ENCODE measurements at places on chromosomes 7 and 10. TPM values are rescaled to one million over a fixed set of nuclear protein-coding genes. Genes with fewer than 3 reads are reported as not detected.

Gene ACSL5
- not detected for total RNA-seq

Gene CARD11
- 29.8 TPM for total RNA-seq

Gene RADIL
- 5.4 TPM for total RNA-seq

Gene ACHE
- 4.8 TPM for total RNA-seq

Gene TAS2R4
- total RNA-seq, result 1.3 TPM

Gene ADRA2A
- total RNA-seq, result 7.3 TPM

Gene GPAM
- total RNA-seq, result 18.5 TPM

Gene ANKRD30A
- total RNA-seq, result not detected

Gene ZNF365
- total RNA-seq, result 0.42 TPM

Gene POU6F2
- 2.0 TPM for total RNA-seq

Gene RBM20
- 0.29 TPM for total RNA-seq

Gene AASS
- 394 TPM for total RNA-seq

DNA sequence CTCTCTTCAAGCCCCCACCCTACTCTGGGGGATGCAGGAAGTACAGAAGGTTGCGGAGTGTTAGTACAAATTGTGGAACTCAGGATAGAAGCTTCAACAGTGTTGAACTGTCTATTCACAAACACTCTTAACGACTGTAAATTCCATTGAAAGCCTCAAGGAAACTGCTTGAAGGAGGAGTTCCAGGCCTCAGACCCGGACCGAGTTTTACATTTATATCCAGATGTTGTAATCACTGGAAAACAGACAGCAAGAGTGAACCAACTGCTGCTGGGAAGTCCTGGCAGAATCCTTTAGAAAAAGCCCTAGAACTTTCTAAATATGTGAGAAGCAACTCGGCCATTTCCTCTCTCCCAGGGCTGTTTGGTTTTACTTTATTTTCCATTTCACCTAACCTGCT, 84.1 kb upstream of the LRRC18 start:
- DNase-seq, result no peak

DNA sequence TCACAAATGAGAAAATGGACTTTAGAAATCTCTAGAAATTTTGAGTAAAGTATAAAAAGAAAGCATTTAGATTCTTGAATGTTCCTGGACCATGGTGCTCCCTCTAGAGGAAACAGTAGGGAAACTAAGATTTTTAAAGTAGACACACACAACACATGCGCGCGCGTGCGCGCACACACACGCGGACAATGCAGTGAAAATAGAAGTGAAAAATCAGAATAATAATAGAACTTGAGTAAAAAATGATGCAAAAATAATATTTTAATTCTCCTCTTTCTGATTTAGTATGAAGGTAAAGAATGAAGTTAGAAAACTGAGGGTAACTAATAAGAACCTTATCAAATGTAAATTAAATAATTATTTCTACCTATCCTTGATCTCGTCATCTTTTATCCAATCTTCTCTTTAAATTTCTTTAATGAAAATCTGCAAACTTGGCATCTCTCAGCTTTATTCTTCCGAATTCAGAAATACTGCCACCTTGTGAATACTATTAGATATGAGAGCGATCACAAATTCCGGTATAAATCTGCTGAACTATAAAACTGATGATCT, 117.0 kb upstream of the AMPH start:
- DNase-seq, result no peak

GRCh38 chr7:105878746-105879605, 2.6 kb upstream of the ATXN7L1 start:
- no peak for DNase-seq

GRCh38 chr7:27151931-27152815, at the start of gene HOXA3:
TSS of gene HOXA3 (minus strand) at chr7:27152583. CDS start at chr7:27110640, 41,943 bp downstream.
- DNase-seq, result peak; percentile 63

DNA sequence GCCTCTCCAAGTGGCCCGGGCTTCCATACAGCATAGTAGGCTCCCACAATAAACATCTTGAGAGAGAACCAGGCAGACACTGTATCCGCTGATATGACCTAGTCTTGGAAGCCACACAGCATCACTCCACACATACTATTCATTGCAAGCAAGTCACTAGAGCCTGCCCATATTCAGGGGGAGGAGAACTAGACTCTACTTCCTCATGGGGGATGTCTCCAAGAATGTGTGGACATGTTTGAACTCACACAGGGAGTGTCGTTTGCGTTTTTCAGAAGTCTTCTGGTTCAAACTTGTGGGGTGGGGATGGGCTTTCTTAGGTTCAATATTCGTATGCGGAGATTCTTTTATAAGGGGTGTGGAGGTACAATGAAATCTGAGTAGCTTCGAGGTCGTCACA, 232.6 kb upstream of the HABP2 start:
- DNase-seq, result no peak

DNA sequence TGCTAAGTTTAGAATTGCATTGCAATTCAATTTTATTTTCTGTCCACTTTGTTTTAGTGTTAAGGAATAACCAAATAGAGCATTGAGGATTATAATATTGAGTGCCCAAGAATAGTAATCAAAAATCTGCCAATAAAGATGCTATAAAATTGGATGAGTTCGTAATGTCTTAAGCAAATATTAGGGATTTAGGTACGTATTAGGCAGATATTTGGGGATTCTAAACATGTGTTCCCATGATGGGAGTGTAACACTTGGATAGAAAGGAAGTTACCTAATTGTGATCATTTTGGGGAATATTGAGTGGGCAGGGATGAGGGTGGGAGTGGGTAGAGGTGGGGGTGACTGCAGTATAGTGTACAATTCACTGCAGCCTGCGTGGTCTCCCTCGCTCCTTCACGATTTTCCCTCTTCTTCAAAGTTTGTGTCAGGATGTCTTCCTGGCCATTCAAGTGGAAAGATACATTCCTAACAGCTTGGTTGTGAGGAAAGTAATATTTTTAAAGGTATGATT, 1.3 kb upstream of the PRKG1 start:
- no peak for DNase-seq

- no peak for DNase-seq
These were observed 7.9 kb downstream of the KNDC1 start for GRCh38 chr10:133167693-133168616.

GRCh38 chr10:8229153-8229552, 174.7 kb downstream of the GATA3 start:
- no peak for DNase-seq

- no peak for DNase-seq
These were observed 722 bp downstream of the UPF2 start for GRCh38 chr10:12041766-12042408.

DNA sequence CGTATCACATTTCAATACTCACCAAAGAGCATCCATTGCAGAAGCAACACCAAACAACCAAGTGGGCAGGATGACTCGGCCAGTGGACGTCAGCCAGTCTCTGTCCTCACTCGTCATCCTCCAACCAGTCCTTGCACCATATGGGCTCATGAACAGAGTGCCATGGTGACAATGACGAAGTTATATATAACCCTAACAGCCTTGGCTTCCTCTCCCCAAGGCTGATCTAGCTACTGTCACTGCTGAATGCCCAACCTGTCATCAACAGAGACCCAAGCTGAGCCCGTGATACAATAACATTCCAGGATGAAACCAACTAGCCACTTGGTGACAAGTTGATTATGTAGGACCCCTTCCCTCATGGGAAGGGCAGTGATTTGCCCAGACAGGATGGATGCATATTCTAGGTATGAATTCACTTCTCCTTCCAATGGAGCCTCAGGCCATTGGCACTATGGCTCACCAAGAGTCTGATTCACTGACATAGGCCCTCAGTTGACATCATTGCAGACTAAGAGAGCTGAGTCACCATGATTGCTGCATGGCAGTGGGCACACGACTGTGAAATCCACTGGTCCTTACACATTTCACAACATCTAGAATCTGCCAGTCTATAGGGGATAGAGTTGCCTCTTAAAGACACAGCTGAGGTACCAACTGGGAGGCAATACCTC, 26.3 kb upstream of the PPIF start:
- no peak for DNase-seq

DNA sequence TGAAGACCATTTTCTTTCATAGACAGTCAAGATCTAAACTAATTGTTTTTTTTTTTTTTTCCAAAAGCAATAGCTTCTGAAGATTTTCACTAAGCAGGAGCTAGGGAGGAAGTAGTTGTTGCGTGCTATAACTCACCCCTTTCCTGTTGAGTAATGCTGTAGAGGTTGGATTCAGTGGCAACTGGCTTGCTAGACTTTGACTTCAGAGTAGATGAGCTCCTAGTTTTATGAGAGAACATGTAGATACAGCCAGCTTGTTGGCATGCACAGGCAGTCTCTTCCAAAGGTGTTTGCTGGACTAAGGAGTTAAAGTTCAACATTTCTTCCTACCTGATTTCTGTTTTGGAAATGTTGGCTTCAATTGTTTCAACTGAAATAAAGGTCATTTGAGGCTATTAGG, 66.2 kb upstream of the MXI1 start:
- DNase-seq, result no peak

DNA sequence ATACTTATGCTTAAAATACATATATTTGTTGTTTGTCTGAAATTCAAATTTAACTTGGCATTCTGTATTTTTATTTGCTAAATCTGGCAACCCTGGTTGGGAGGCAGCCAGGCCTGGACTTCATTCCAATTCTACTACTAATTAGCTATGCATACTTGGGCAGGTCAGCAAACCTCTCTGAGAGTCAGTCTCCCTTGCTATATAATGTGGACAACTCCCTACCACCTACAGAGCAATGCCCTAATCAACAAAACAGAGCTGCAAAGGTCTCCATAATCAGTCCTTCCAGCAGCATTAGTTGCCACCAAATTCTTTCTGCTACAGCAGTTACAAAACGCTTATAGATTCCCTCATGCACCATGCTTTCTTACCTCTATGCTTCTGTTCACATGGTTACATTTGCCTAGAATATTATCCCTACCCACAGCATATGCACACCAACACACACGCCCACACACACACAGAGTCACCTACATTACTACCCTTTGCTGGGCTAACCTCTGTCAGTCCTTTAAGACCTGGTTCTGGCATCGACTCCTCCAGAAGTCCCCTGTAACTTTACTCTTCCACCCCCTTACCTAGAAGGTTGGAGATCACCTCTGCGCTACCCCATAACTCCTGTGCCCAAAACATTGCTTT, 188.7 kb downstream of the FGFR2 start:
- no peak for DNase-seq

GRCh38 chr10:20898866-20899535, 1.9 kb upstream of the NEBL start:
- no peak for DNase-seq

GRCh38 chr10:86651021-86651471, 3.3 kb upstream of the OPN4 start:
- no peak for DNase-seq

- no peak for DNase-seq
These were observed 39.0 kb downstream of the BZW2 start for GRCh38 chr7:16684935-16685334.

DNA sequence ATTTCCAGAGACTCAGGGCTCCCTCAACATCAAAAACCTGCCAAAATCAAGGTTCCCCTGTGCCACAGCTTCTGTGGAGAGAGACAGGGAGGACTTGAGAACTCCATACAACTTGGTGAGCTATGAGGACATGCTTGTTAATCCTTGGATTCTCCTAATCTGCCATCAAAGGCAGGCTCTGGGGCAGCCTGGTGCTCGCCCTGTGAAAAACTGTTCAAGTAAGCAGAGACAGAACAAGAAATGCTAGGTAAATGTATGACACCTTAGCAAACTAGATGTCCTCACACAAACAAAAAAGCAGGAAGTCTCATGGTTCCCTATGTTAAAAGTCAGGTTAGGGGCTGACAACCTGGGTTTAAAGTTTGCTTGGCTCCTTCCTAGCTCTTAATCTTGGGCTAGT, 73.6 kb downstream of the ANK3 start:
- no peak for DNase-seq

DNA sequence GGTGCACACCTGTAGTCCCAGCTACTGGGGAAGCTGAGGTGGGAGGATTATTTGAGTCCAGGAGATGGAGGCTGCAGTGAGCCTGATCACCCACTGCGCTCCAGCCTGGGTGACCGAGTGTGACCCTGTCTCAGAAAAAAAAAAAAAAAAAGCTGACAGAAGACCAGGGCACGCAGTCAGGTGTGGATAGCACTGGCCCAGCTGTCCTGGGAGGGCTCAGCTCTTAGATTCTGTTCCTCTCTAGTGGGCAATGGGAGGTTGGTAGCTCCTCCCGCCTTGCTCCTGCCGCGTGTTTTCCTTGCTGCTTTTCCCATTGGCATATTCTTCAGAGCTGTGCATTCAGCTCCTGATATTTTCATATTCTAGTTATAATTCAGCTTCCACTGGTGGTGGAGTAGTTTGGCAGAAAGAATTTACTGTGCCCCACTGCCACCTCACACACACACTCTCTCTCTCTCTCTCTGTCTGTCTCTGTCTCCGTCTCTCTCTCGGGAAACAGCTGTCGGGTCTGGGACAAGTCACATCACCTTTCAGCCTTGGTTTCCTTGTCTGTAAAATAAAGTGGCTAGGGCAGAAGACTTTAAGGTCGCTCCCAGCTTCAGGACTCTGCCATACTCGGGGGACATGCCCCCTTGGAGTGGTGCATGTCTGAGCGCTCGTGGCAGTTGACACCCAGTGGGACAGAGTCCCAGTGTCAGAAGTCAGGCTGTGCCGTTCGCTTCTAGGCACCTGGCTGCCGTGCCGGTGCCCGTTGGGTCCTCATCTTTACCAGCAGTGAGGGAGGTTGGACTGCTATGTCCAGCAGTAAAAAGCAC, 25.9 kb upstream of the ANKRD2 start:
- no peak for DNase-seq

Measured in H1 (cell line).